Heart right ventricle (tissue), 16 donors: ENCODE measurements at places on chromosomes 5 and 9. TPM values are rescaled to one million over a fixed set of nuclear protein-coding genes. Genes with fewer than 3 reads are reported as not detected.

Gene ZDHHC11
- polyA plus RNA-seq = 23.9 TPM

Gene AMBP
- polyA plus RNA-seq = not detected

Gene ZCCHC10
- 15.4 TPM for polyA plus RNA-seq

DNA sequence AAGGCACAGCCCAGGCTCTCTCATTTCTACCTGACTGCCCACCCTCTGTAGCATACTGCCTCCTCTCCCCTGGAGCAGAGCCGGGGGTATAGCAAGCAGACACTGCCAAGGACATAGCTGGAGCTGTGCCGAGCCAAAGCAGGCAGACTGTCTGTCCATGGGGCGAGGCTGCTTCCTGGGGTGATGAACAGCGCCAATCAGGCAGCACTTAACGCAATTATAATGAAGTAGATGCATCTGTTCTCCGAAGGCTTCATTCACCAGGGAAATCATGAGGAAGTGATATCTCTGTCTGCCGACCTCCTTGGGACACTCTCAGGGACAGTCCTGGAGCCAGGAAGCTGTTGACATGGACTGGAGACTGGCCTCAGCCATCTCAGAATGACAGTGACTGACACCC is 230.7 kb downstream of the ASTN2 start:
- H3K36me3 ChIP-seq = no peaks in the 10 kb centered on the region
- no peak for DNase-seq
- peaks cover 7% of the 10 kb centered on the region for H3K27me3 ChIP-seq
- no peaks in the 10 kb centered on the region for H3K4me1 ChIP-seq
- H3K4me3 ChIP-seq = no peak overlapping the region

Gene CCDC192
- 0.13 TPM for polyA plus RNA-seq

DNA sequence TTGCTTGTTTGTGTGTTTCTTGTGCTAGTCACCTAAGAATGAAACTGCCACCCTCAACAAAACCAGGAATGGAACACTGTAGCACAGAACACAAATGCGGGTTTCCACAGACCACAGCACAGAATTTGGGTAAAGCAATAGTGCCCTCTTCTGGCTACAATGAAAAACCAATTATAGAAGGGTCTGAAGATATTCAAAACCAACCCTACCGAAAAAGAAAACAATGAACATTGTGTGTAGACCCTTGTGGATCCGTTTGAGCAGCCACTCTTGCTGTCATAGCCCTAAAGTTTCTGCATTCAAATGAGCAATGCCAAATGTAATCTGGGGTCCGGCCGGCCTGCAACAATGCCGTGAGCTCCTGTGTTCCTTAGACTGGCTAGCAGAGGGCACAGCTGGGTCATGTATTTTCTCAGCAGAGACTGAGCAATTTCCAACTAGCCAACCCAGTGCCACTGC is 8.3 kb upstream of the ENC1 start:
- no peak overlapping the region for H3K4me3 ChIP-seq
- H3K27ac ChIP-seq = no peak overlapping the region
- H3K4me1 ChIP-seq = no peaks in the 10 kb centered on the region
- no peaks in the 10 kb centered on the region for H3K36me3 ChIP-seq

Gene HSPB3
- polyA plus RNA-seq = 482 TPM

DNA sequence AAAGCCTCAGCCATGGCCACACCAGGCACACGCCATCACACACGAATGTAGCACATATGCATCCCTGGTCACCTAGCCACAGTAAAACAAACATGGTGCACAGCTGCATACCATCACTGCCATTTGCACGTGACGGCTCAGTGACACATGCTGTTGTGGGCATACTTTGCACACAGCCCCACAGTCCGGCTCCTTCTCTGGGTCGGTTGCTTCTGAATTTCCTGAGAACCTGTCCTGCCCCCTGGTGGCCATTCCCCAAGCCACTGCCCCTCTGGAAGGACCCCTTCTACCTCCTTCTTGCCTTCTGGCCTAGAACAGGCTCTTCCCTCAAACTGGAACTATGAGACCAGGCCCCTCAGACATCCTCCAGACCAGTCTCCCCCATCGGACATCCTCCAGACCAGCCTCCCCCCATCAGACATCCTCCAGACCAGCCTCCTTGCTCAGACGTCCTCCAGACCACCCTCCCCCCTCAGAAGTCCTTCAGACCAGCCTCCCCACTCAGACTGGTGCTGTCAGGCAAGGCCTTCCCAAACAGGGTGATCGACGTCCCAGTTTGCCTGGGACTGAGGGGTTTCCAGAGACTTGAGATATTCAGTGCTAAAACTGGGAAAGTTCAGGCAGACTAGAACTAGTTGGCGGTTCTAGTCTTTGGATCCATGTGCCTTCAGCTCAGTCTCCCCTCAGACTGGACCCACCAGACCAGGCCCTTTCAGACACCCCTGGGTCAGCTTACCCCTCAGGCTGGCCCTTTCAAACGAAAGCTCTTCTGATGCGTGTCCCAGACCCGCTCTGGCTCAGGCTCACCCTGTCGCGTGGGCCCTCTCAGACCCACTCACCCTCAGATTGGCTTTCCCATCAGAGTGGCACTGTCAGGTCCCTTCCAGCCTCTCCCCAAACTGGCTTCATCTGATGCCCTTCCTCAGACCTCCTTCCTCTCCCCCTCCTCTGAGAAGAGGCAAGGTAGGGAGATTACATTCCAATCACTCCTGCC is 24.3 kb upstream of the ENHO start:
- H3K4me1 ChIP-seq = peaks cover 4% of the 10 kb centered on the region
- H3K4me3 ChIP-seq = no peak overlapping the region
- H3K27ac ChIP-seq = no peak overlapping the region
- DNase-seq = peak; percentile 64
- H3K27me3 ChIP-seq = peaks cover 9% of the 10 kb centered on the region

DNA sequence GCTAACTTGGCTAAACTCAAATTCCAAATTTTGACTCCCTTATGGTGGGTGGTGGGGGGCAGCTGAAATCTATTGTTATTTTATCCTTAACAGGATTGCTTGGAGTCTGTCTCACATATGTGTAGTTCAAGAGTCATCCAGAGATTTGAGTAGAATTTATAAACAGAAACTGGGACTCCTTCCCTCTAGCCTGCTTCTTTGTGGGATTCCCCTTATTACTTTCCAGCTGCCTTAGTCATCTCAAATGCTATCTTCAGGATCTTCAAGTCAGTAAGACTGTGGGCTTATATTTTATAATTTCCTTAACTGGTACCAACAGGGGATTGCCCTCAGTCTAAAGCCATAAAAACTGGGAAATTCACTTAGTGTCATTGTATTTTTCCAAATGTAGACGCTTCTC is 55.5 kb downstream of the NNT start:
- peaks cover 4% of the 10 kb centered on the region for H3K36me3 ChIP-seq
- peaks cover 6% of the 10 kb centered on the region for H3K4me1 ChIP-seq
- H3K27ac ChIP-seq = no peak overlapping the region
- DNase-seq = no peak
- H3K27me3 ChIP-seq = no peaks in the 10 kb centered on the region
- H3K4me3 ChIP-seq = no peak overlapping the region

DNA sequence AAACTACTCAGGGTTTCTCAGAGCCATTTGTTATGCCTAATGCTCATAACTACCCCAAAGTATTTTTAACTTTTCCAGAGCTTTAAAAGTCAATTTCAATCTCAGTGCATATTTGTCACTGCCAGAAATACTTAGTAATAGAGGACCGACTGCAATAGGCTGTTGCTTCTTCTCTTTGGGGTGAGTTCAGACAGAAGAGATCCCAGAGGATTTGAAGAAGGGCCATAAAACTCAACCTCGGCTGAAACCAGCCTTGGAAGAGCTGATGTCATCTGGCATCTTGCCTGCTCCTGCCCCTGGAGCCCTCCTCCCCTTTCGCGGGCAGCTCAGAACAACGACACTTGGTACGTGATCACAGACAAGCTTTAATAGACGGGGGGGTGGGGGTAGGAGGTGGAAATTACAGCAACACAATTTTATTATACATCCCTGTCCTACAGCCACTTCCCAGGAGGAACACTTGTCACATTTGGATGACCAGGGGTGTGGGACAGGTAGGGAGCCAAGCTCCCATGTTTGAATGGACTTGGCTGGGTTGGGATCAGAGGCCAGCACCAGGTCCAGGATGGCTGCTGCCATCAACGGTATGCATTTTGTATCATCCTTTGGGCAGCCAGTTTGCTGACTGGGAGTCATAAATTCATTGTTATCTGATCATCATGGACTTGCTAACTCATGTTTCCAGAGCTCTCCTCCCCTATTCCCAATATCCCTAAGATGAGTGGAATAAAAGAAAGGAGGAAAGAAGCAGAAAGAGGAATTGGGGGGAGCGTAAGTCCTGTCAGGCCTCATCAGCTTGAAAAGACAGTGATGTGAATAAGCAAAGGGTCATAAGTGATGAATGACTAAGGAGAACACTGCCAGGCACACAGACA is 186.6 kb upstream of the PANK3 start:
- no peaks in the 10 kb centered on the region for H3K36me3 ChIP-seq
- H3K4me1 ChIP-seq = no peaks in the 10 kb centered on the region
- peak; percentile 28 for DNase-seq
- no peak overlapping the region for H3K27ac ChIP-seq
- no peak overlapping the region for H3K4me3 ChIP-seq
- H3K27me3 ChIP-seq = no peaks in the 10 kb centered on the region

DNA sequence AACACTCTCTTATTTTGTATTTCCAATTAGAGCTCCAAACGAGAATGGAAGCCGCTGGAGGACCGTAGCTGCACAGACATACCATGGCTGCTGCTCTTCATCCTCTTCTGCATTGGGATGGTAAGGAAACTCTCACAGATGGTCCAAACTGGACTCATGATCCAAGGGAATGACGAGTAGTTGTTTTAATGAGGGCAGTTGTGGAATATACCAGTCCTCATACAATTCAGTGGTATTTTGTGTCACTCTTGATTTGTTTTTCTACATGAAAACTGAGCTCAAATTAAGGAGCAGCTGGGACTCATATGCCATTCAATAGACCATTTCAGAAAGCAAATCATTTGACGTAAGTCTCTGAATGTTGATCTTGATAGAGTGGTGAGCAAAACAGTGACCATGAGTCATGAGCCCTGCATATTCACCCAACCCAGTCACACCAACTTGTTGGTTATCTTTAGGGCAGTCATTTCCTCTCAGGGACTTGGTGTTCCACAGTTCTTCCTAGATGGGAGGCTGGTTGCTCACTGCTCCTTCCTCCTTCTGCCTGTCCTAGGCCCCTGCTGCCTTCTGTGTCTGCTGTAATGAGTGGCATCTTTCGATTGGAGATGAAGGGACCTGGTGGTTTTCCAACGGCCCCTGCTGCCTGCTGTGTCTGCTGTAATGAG is 54.9 kb downstream of the SLC44A1 start:
- H3K27ac ChIP-seq = no peak overlapping the region
- H3K4me3 ChIP-seq = no peak overlapping the region
- H3K27me3 ChIP-seq = no peaks in the 10 kb centered on the region
- DNase-seq = no peak

Gene PLAC8L1
- polyA plus RNA-seq = not detected

Gene MCIDAS
- polyA plus RNA-seq = not detected

Gene CCL27
- not detected for polyA plus RNA-seq

DNA sequence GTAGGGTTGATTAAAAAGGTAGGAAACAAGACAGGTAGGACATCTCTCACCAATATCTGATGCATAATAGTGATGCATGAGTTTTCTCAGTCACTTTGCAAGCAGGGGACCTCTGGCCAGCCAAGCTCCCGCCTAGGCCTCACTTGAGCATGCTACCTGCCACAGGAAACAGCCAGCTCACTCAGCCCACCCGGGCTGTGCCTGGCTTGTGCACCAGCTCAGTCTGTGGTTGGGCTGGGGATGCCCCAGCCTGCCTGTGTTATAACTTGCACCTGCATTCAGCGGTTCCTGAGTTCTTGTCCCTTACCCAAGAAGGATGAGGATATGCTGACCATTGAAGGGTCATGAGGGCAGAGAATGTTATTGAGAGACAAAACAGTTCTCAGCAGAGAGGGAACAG is 172.8 kb upstream of the PLCXD3 start:
- no peak for DNase-seq
- no peaks in the 10 kb centered on the region for H3K4me1 ChIP-seq
- H3K27me3 ChIP-seq = no peaks in the 10 kb centered on the region
- H3K4me3 ChIP-seq = no peak overlapping the region
- no peak overlapping the region for H3K27ac ChIP-seq

DNA sequence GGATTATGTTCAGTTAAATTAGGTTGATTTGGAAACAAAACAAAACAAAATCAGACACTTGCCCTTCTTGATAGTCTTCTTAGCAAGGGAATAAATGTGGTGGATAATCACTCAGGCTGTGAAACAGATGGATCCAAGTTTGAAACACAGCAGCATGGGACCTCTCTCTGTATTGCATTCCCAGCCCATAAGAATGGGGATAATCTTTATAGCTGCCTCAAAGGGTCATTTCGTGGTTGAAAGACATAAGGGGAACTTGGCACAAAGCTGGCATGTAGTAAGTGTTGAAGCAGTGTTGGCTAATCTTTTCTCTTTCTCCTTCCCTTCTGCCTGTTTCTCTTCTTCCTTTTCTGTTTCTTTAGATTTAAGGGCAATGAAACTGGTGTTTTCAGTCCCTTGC is 333.9 kb upstream of the TLE4 start:
- H3K4me1 ChIP-seq = no peaks in the 10 kb centered on the region
- DNase-seq = no peak
- no peak overlapping the region for H3K4me3 ChIP-seq

DNA sequence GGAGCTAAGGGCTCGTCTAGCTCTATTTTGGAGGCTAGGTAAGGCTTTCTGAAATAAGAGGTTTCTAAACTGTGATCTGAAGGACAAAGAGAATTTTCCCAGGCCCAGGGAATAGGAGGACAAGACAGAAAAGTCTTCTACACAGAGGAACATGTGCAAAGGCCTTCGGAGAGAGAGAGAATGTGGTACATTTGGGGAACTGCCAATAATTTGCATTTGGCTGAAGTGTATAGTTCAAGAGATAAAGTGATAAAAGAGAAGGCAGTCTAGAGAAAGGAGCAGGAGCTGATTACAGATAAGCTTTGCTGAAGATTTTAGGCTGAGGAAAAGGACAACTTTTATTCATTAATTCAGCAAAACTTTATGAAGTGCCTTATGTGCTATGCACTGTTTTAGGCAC is 214.4 kb upstream of the ELL2 start:
- no peaks in the 10 kb centered on the region for H3K27me3 ChIP-seq
- no peak overlapping the region for H3K27ac ChIP-seq
- no peak overlapping the region for H3K4me3 ChIP-seq
- no peaks in the 10 kb centered on the region for H3K36me3 ChIP-seq
- no peaks in the 10 kb centered on the region for H3K4me1 ChIP-seq

Gene SOX30
- polyA plus RNA-seq = not detected

GRCh38 chr9:70479880-70480291 is 65.4 kb upstream of the KLF9 start:
- H3K4me1 ChIP-seq = peaks cover 67% of the 10 kb centered on the region
- no peaks in the 10 kb centered on the region for H3K36me3 ChIP-seq
- peak overlapping the region; percentile 90 for H3K27ac ChIP-seq
- H3K4me3 ChIP-seq = no peak overlapping the region
- H3K27me3 ChIP-seq = no peaks in the 10 kb centered on the region
- DNase-seq = no peak
